ENCODE measurements at places on chromosomes 4 and X.

DNA sequence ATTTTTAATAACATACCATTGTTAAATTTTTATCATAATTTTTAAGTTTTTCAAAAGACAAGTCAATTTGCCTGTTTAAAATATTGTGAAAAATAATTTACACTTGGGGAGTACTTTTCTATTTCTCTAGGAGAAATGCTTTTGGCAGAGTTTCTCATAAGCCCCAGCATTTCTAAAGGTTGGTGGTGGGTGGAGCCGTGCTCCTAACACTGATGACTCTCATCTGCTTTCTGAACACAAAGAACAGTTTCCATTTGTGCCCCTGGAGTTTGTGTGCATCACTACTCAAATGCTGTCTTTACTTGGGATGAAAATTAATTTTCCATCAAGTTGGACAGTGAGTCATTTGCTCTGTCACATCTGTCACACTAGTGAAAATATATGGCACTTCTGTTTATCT is 57.6 kb downstream of the TNIP2 start:
- ATAC-seq, result no peak

GRCh38 chr4:123987408-123987807 is 590.8 kb downstream of the SPRY1 start:
- no peak for ATAC-seq

DNA sequence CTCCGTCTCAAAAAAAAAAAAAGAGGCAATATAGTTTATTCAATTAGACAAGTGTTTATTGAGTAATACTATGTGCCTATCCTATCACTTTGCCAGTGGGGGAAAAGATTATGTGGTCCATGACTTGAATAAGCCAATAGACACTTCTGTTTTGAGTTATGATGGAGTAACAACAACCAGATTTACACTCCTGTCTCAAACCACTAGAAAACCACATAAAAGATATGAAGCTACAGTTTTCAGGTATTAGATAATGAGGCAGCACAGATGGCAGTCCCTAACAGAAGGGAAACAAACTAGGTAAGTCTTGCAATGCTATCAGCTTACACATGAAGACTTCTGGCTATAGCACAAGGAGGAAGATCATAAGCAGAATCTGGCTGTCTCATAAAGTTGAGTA is 22.5 kb downstream of the NFXL1 start:
- ATAC-seq, result no peak

DNA sequence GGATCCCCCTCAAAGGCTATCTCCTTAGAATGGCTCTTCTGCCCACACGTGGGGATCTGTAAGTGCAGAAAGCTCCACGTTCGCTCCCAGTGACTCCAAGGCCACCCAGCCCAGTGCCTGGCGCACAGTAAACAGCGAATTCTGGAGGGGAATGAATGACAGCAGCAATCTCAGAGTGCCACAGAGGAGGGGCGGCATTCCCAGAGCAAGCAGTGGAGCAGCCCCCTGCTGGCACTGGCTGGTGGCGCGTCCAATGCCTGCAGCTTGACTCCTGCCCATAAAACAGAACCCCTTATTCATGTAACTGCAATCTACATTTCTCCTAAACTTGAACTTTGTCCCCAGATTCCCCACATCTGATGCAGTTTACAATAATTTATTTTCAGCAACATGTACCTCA is 6.9 kb upstream of the HELT start:
- peak; percentile 90 for ATAC-seq

GRCh38 chrX:151596282-151596681 is 32.8 kb downstream of the PASD1 start:
- ATAC-seq, result no peak

DNA sequence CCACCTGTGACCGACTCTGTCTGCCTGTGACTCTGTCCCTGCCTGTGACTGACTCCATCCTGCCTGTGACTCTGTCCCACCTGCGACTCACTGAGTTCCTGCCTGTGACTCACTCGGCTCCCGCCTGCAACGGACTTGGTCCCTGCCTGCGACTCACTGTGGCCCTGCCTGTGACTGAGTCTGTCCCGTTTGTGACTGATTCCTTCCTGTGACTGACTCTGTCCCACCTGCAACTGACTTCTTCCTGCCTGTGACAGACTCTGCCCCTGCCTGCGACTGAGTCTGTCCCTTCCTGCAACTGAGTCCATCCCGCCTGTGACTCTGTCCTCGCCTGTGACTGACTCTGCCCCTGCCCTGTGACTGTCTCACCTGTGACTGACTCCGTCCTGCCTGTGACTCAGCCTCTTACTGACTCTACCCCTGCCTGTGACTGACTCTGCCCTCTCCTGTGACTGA is 9.6 kb upstream of the UVSSA start:
- ATAC-seq, result no peak

- no peak for ATAC-seq
Observed at GRCh38 chrX:37776283-37776986, 3.4 kb upstream of the CYBB start.

GRCh38 chr4:24208691-24209090 is 318.8 kb upstream of the PPARGC1A start:
- ATAC-seq, result no peak

- no peak for ATAC-seq
Observed at GRCh38 chr4:6788123-6788522, 5.6 kb downstream of the KIAA0232 start.

GRCh38 chrX:45056428-45057145 is 144.1 kb downstream of the DIPK2B start:
- no peak for ATAC-seq

GRCh38 chr4:11765849-11766453 is 337.3 kb upstream of the HS3ST1 start:
- no peak for ATAC-seq

GRCh38 chr4:184705692-184706091 is 28.2 kb downstream of the CENPU start:
- no peak for ATAC-seq

GRCh38 chr4:74474345-74475090 is 29.6 kb downstream of the AREG start:
- no peak for ATAC-seq

DNA sequence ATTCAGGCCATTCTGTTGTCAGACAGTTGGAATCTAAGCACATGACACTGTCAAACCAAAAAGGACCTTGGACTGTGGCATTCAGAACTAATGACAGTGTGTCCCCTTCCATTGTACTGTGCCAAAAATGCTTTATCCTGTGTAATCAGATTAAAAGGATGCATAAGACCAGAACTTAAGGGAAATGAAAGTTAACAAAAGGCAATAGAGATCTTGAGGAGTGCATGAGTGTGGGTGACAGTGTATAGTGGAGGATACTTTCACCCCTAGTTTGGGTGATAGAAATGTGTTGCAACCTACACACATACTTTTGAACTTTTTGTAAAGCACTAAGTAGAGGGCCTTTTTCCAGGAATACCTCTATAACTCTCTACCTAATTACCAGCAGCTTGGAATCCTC is 4.5 kb downstream of the CYSLTR1 start:
- no peak for ATAC-seq

GRCh38 chrX:10156199-10157031 is at the start of gene CLCN4:
CLCN4 (plus strand) TSS chrX:10156975; CDS start chrX:10185033, 28,058 bp downstream.
- ATAC-seq, result peak; percentile 44

DNA sequence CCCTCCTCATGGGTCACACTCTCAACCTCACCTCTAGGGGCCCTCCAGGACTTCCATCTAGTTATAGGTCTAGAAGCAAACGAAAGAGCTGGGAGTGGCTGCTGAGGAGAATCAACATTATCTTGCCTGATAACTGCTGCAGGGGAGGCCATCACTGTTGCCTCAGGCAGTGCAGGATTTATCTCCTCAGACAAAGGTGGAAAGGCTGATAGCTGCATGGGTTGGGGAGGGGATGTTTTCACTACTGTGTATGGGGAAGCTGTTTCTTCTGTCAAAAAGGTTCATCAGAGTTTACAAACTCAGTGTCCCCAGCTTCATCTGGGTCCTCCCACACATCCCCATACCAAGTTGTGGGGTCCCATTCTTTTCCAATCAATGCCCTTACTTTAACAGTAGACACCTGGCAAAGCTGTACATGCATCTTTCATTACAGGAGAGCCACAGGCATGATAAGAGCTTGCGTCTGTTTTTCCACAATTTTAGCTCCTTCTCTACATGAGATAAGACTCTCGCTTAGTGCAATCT is 17.6 kb upstream of the PRDM8 start:
- ATAC-seq, result no peak

DNA sequence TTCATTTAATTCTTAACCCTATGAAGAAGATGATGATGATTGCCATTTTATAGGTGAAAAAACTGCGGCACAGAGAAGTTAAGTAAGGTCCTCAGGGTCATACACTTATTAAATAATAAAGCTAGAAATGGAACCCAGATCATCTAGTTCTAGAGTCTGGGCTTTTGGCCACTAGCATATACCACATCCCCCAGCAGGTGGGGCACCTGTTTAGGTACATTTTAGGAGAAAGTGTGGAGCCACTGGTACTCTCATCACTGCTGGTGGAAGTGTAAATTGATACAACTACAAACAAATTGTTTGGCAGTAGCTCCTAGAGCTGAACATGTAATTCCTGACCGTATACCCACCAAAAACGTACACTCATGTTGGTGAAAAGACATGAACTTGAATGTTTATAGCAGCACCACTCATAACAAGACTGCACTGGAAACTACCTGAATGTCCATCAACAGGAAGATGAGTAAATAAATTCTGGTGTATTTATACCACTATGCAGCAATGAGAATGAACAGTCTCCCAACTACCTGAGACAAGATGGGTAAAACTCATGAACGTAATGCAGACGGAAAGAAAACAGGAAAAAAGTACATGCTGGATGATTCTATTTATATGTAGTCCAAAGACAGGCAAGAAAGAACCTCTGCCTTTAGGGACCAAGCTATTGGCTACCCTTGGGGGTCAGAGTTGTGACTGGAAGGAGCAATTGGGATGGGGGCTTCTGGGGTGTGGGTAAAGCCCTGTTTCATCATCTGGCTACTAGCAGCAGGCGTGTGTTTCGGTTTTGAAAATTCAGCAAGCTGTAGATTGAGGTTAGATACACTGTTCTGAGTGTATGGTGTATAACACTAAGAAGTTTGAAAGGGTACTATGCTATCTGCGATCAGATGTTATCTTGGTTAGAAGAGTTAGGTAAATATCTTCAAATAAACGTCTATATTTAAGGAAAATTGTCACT is 72.3 kb upstream of the ADGRG2 start:
- ATAC-seq, result no peak

- ATAC-seq, result no peak
Observed at GRCh38 chrX:42131856-42132255, 208.5 kb upstream of the CASK start.

GRCh38 chr4:152014280-152014679 is 253.5 kb upstream of the GATB start:
- ATAC-seq, result no peak

- ATAC-seq, result no peak
Observed at GRCh38 chr4:126603210-126603609, 1029.5 kb upstream of the INTU start.

DNA sequence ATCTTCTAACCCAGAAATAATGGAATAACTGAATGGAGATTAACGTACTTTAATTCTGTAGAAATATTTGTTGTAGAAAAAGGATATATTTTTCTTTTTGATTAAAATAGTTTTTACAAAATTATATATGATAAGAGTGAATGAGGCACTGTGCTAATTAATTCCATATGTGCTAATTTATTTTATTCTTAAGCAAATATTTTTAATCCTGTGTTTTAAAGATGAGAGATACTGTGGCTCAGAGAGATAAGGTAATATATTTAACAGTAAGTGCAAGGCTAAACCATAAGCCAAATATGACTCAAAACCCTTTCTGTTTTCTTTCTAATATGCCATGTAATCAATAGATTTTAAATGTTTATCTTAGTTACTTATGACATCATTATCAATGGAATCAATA is 88.2 kb downstream of the EMCN start:
- no peak for ATAC-seq

GRCh38 chr4:183492791-183493222 is 12.1 kb upstream of the ING2 start:
- ATAC-seq, result no peak

DNA sequence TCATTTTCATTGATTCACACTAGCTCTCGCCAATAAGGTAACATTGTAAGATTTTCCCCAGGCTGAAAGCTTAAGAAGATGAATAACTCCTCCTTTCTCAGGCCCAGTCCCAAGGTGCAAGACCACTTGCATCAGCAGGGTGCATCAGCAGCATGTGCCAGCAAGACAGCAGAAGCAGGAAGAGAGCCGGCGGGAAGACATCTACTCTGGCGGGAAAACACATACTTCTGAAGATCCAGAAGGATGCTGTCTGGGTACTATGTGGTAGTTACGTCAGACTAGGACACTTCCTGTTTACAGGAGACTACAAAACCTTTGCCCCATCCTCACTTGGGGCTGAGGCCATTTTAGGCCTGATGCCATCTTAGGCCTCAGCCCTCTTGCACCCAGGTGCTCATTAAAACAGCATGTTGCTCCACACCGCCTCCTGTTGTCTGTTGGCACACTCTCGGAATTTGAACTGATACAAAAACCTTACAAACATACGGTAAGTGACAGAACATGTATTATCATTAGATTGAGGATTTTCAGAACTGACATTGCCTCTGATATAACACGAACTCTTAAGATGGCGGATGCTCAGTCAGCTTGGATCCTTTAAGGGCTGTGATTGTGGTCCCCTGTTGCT is 886.5 kb upstream of the EPHA5 start:
- ATAC-seq, result no peak

DNA sequence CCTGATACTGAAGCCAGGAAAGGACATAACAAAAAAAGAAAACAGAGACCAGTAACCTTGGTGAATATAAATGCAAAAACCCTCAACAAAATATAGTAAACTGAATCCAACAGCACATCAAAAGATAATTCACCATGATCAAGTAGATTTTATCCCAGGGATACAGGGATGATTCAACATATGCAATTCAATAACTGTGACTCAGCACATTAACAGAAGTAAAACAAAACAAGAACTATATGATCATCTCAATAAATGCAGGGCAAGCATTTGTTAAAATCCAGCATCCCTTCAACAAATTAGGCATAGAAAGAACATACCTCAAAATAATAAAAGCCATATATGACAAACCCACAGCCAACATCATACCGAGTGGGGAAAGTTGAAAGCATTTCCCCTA is 112.0 kb downstream of the HHIP start:
- ATAC-seq, result no peak

DNA sequence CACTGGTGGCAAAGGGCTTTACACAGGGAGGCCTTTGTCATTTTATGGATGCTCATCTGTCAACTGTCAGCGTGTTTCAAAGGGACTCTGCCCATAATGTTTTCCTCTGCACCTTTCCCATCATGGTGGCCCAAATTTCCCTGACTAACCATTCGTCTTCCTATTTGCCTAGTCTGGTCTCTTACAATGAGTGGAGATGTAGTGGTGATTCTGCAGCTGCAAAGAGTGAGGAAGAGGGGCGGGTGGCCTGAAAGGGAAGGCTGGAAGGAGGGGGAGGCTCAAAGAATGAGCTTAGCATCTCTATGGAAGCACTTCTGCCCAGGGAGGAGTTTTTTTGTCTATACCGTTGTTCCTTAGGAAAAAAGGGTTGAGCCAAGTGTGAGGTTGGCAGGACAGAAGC is 447.5 kb downstream of the NKX6-1 start:
- no peak for ATAC-seq

GRCh38 chr4:82084747-82085146 is 289.0 kb downstream of the HNRNPD start:
- ATAC-seq, result no peak
